ENCODE measurements at places on chromosomes 3 and 15.

DNA sequence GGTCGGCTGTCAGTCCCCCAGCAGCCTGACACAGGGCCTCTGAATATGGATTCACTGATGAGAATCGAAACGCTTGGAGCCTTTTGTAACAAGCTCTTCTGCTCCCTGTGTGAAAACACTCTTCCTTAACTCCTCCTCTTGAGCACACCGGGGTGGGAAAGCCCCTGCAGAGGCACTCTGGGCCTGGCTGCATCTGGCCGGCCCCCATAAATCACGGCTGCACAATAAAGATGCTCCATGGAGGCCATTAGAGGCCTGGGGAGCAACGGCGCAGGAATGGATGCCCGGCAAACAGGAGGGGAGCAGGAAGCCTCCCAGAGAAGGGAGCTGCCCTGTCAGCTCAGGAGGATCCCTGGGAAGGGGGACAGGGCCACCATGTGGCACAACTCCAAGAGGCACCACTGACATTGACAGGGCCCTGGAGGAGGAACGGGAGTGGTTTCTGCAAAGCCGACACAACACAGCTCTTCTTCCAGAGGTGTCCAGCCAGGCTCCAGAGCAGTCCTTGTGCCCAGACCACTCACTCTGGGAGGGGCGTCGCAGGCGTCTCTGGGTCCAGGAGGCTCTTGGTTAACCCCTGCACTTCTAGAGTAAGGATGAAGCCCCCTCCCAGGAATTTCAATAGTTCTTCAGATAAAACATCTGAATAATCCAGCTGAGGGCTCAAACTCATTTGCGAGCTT is 509.3 kb upstream of the PPP2R3A start:
- peak; percentile 77 for DNase-seq

- no peak for DNase-seq
These were observed 337.2 kb downstream of the VGLL3 start for GRCh38 chr3:86653661-86654205.

DNA sequence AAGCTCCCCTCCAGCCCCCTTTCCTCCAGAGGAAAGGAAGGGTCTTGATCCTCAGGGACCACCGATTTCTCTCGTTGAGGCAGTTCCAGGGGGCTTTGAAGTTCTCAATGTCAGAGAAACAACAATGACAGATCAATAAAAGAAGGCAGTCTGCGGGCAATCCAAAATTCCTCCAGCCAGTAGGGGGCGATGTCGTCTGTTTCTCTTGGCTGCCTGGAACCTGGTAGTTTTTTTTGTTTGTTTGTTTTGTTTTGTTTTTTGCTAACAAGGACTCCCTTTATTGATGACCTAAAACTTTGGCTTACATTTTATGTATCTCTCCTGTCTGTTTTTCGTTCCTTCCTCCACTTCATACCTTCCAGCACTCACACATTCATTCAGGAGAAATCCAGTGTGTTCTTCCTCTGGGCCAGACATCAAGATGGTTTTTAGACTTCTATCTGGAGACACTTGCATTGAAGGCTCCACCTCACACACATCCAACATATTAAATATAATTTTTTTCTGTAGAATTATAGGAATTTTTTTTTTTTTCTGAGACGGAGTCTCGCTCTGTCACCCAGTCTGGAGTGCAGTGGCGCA is 276.6 kb downstream of the RPLP1 start:
- DNase-seq, result no peak

- DNase-seq, result no peak
These were observed 14.2 kb downstream of the CIB1 start for GRCh38 chr15:90219421-90220141.

GRCh38 chr3:39211332-39212130 is 19.1 kb upstream of the XIRP1 start:
- DNase-seq, result no peak

- no peak for DNase-seq
These were observed 123.9 kb downstream of the OXNAD1 start for GRCh38 chr3:16388850-16389441.

DNA sequence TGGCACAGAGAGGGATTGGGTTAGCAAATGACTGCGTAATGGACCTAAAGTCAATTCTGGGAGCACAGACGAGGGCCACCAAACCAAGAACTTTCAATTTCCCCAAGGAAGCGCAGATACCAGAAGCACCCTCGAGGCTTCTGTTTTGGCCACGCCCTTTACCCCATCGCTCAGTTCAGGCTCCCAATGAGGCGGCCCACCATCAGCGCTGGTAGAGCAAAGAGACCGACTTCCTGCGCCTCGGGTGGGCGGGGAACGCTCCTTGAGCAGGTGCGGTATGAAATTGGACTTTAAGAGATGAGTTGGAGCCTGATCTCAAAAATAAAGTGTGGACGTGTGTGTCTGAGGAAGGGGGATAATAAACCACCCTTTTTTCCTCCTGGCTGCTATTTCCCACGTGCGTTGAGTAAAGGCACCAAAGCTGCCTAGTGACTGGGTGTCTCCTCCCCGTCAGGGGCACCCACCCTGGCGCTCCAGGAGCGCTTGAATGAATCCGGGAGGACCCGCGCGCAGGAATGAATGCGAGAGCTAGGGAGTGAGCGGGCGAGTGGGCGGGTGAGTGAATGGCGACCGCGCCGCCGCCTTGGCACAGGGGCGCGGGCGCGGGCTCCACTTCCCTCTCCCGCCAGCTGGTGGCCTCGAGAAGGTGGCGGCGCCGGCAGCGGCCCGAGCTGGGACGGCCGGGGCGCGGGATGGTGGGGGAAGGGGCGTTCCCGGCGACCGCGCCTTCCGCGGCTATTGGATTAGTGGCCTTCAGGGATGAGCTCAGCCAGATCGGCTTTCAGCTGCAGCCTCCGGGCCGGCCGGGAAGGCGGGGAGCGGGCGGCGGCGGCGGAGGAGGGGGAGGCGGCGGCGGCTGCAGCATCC is at the start of gene SPSB4:
Gene SPSB4, plus strand, starts transcription at position 772 of the 867 bp plus-strand sequence. CDS start 14,758 bp downstream, outside the sequence.
- DNase-seq, result peak; percentile 22

DNA sequence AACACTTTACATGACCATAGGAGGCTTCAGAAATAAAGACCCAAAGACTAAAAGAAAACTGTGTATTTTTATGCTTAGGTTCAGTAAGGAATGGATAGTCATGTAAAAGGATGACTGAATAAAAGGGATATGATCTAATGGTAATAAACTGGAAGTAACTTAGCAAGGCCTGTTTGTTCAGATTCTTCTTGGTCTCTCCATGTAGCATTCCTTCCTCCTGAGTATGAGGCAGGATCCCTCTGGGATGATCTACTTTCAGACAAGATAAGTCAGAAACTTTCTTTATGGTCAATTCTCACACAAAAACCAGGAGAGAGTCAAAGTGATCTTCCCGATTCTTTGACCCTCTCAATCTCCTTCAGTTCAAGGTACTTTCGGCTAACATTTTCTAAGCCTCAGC is 340.8 kb upstream of the DCBLD2 start:
- DNase-seq, result no peak

- no peak for DNase-seq
These were observed 125.9 kb downstream of the ATP10A start for GRCh38 chr15:25737218-25737643.

DNA sequence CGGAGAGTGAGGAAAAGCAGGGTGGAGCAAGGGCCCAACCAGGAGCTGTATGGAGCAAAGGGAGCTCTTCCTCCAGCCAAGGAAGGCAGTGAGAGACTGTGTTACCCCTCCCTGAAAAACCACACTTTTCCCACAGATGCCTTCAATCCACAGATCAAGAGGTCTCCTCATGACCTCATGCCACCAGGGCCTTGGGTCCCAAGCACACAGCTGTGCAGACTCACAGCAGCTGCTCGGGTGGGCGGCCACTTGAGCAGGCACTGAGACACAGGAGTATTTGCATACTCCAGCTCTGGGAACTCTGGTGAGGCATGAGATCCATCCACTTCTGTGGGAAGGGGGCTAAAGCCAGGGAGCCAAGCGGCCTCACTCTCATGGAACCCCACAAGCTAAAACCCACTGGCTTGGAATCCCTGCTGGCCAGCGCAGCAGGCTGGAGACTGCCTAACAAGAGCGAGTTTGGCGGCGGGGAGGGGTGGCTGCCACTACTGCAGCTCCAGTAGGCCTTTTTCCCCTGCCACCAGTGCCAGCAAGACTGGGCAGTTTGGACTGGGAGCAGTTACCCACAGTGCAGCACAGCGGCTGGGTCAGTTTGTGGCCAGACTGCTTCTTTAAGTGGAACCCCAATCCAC is 880.6 kb upstream of the ARPP21 start:
- DNase-seq, result no peak

DNA sequence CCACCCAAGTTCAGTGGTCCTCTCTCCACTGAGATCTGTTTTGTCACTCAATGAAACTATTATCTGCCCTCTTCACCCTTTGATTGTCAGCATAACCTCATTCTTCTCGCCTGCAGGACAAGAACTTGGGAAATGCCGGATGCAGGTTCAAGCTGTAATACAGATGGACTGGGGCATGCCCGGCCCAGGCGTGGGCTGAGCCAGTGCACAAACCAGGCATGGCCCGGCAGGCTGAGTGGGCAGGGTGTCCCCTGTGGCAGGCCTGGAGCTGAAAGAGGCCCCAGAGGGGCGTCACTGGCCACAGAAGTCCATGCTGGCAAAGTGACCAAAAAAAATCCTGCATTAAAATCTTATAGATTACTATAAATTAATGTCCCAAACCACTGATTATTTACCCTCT is 638.9 kb upstream of the EPHA6 start:
- no peak for DNase-seq

DNA sequence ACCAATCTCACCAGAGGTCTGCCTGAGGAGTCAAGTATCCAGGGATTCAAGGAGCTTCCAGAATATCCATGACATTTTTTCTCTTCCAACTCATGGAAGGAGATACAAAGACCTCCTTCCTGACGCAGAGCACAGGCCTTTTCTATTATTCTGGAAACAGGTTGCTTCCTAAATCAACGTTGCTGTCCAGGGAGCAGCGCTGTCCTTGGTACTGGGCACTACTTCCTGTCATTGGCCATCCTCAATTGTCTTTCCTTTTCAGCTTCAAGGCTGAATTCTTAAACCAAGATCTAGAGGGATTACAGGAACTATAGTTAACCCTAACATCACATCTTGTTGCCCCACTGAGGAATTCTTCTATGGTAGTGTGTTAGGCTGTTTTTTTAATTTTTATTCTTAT is 50.4 kb upstream of the TBC1D21 start:
- DNase-seq, result no peak

GRCh38 chr15:92634060-92634459 is 21.5 kb downstream of the FAM174B start:
- no peak for DNase-seq

DNA sequence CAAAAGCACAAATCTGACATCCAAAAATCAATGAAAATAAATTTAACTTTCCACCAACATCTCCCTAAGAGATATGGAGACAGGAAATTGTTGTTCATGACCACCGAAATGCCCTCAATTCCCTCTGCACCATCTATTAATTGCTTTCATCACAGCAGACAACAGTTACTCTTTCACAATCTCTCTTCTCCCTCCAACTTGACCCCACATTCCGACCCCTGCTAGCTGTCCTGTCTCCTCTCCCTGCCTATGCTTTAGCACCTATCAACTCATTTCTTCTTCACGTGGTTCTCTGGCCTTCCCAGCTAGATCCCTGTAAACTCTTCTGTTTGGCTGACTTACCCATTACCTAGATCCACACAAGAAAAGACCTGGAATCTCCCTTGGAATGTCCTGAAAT is 173.9 kb upstream of the ADAMTS9 start:
- DNase-seq, result no peak

DNA sequence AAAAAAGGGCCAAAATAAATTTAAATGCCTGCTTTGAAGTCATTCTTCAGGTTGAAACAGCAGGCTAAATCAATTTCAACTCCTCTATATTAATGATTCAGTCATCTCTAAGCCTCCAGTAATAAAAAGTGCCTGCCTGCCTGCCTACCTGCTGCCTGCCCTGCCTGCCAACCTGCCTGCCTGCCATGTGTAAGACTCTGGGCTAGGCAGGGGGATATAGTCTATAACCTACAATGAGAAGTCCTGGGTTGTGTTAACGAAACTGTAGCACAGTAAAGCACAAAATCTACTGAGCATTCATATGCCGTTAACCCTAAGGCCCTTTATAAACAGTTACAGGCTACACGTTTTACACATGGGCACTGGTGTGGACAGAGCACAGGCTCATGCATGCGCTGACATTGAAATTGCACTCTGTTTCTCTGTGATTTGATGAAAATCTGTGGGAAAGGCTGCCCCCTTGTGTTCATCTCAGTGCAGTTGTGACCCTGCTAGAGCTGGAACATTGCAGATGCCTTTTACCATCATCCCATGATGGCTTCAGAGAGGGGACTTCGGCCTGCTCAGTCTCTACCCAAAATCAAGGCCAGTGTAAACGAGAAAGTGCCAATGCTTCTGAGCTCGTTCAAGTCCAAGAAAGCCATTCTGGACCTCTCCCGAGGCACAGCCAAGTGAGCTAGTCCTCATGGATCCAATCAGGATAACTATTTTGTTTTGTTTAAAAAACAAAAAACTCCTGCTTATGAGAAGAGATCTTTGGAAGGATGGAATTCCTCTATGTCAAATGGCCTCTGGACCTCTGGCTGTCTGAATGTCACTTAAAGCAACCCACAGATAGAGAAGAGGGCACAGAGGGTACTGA is 64.6 kb downstream of the EFL1 start:
- DNase-seq, result peak; percentile 13

DNA sequence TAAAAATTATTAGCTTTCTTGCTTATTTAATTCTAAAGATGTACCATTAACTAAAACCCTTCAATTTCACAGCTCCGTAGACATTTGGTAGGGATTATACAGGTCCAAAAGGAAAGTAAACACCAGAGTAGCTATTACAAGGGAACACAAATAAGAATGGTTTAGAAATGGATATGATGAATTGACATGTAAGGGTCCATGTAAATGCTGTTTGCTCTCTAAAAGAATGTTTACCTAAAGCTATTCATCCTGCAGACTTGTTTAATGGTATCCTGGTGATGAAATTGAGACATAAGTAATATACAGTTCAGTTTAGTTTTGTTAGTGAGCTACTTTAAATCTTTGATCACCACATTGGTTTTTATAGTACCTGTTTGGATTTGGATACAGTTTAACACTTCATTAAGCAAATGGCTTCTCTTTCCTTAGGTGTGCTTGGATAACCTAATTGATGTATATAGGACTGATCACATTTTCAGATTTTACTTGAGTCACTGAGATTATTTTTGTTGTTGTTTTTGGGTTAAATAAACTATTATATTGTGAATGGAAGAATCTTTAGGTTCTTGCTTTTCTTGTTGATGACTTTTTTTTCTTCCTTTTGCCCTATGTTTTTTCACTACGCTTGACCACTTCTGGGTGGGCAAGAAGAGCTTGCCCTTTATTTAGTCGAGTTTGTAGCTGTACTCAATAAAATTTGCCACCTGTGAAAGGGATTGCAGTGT is 115.4 kb downstream of the TCF12 start:
- no peak for DNase-seq

GRCh38 chr15:101464256-101464998 is 25.1 kb downstream of the PCSK6 start:
- DNase-seq, result no peak

DNA sequence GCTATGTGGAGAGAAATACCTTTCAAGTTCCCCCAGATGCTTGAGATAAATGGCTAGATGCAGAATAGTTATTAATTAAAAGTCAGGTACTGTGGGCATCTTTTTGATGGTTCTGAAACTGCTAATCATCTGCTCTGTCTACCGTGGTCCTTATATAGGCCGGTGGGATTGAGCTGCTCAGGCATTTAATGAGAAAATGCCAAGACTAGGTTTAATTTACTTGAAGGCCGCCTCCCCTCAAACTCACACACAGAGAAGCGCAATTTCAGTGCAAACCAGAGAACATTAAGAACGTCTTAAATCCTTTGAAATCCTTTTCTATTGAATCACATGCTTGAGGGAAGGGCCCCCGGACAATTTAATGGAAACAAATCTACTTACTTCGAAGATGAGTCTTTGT is 136.4 kb upstream of the CRBN start:
- DNase-seq, result no peak

- no peak for DNase-seq
These were observed 19.1 kb downstream of the DNAJB8 start for GRCh38 chr3:128447561-128448013.

- no peak for DNase-seq
These were observed 80.4 kb downstream of the PLOD2 start for GRCh38 chr3:146080578-146080977.
